ENCODE measurements at places on chromosomes 12 and 14.

GRCh38 chr12:103524238-103524875, 28.6 kb upstream of the C12orf42 start:
- no peak for DNase-seq

DNA sequence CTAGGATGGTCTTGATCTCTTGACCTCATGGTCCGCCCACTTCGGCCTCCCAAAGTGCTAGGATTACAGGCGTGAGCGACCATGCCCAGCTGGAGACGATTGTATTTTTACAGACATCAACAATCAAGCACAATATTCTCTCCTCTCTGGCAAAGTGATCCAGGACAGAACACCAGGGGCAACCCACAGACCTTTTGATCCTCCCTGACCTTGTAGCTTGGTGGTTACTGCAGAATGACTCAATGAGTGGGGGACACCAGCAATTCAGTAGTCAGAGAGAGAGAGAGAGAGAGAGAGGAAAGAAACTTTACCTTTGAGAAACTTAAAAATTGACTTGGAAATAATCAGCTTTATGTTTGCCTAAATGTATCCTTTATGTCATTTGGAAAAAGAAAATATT, 51.2 kb downstream of the DRAM1 start:
- DNase-seq, result no peak

DNA sequence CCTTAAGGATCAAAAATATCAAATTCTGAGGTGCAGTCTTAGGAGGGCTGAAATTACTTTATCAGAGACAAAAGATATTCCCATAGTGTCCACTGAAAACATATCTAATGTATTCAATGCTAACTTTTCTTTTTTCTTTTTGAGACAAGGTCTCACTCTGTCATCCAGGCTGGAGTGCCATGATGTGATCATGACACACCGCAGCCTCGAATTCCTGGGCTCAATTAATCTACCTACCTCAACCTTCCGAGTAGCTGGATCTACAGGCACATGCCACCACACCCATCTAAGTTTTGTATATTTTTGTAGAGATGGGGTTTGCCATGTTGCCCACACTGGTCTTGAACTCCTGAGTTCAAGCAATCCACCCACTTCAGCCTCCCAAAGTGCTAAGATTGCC, 68.3 kb downstream of the ZC3H14 start:
- DNase-seq, result no peak

DNA sequence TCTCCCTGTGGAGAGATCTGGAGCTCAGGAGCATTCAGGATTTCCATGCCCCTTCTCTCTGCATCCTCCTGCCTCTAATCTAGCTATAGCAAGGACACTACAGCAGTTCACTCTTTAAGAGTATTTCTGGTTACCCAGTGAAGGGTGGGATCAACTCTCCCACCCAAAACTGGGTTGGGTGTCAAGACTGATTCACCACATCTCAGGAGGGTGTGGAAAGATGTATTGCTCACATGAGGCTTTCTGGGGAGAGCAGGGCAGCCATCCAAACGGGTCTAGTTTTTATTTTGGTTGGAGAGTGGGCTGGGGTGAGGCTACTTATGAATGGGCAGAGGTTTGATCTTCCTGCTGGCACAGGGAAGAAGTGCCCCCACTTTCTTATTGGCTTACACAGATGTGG, 18.6 kb downstream of the C12orf75 start:
- no peak for DNase-seq

- no peak for DNase-seq
Measured at GRCh38 chr12:65808580-65808979, 15.7 kb upstream of the HMGA2 start.

DNA sequence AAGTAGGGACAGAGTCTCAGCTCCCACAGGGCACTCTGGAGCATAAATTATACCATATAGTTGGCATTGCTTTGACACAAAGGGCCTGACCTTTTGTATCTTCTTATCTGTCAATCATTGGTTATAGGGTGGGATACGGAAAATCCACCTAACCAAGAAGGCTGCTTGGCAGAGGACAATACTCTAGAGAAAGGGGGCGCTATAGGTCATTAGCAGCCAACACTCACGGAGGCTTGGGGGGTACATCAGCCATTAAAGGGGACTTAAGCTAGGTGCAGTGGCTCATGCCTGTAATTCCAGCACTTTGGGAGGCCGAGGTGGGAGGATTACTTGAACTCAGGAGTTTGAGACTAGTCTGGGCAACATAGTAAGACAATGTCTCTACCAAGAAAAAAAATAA, 22.9 kb downstream of the SPTSSA start:
- no peak for DNase-seq

Data from ACHN (cell line).